ENCODE measurements at places on chromosomes 11 and 22.

- DNase-seq = no peak
Observed at GRCh38 chr11:27718346-27718862, 18.1 kb upstream of the BDNF start.

- DNase-seq = no peak
Observed at GRCh38 chr11:102267609-102268008, 49.7 kb upstream of the BIRC3 start.

DNA sequence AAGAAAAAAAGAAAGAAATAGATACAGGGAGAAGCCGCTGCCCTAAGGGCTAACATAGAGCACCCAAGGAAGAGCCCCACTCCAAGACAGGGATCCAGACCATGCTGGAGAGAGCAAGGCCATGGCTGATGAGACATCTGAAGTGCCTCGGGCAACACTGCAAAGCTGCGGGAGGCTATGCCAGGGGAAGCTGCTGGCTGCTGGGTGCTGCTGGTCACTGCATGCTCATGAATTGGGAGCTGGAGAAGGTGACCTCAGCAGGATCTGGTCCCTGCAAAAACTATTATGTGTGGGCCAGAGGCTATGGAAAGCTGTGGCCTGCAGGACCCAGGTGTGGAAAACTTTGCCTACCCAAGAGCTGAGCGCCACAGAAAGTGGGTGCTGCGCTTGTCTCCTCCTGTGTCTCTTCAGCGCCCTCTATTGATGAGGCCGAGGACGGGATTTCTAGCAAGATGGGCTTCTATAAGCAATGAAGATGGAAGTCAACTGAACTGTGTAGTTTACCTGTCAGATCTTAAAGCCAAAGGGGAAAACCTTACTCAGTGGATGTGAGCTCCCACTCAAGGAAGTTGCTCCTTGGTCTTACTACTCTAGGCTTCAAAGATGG, 17.3 kb upstream of the SLC29A2 start:
- no peak for DNase-seq

DNA sequence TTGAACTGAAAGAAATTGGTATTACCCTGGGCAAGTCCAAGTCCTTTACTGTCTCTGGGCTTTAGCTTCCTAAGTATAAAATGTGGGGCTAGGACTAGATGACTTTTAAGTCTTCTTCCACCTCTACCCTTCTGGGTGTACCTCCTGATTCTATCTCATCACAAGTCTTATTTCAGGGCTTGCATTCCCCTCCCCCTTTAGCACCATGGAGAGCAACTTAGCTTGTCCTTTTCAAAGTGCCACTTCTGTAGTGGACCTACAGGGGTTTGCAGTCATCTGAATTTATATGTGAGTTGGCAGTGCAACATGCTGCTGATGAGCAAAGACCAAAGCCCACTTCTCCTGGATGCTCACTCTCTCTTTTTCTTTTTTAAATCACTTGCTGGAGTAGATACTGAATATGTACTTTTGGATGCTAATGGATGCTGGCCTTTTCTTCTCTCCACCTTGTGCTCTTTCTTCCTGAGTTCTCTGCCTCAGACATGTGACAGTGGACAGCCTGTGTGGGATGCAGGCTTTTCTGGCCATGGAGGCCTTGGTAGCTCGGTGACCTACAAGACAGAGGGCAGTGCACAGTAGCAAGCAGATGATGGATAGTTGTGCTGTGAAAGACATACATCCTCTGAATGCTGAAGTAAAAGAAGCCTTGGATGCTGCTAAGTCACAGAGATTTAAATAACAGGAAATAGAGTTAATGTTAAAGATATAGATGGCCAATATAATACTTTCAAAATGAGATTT, 185.0 kb downstream of the NELL1 start:
- no peak for DNase-seq

DNA sequence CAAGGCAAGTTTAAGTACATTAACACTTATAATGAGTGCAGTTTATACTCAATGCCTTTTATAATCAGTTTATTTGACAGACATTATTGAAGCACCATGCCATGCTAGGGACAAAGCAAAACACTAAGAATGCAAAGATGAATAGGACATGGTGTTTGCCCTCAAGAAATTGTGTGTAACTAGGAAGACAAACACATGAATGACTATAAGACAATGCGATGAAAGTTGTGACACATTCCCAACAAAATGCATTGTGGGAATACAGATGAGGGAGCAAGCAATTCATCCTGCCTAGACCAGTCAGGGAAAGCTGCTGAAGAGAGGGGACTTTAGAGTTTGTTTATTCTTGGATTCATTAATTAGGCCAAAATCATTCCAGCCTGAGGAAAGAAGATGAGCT, 133.8 kb upstream of the TRPC6 start:
- DNase-seq = no peak

DNA sequence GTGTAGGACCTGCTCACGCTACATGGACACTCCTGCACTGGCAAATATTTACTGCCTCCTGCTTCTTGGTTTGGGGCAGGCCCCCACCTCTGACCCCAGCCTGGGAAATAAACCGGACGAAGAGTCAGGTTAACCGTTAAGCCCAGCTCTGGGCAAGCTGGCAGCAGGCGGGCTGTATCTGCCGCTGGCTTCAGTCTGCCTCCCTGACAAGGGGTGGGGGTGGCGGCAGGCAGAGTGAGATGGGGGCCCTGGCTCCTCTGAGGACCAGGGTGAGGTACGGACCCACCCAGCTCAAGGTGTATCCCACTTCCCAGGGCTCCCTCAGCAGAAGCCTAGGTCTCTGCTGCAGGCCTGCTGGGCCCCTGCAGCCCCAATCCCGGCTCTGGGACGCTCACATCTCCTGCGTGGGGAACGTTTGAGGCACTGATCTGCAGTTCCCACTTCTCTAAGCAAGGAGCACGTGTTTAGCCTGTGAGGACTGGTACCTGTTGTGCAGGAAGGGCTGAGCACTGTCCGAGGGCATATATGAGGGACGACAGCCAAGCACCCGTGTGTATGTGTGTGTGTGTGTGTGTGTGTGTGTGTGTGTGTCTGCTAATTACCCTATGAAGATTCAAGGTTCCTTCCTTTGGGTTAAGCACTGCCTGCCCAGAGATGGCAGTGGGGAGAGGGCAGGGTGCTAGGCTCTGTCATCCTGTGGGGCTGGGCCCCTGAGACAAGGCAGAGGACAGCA, 1.1 kb upstream of the LRRC75B start:
- DNase-seq = no peak

DNA sequence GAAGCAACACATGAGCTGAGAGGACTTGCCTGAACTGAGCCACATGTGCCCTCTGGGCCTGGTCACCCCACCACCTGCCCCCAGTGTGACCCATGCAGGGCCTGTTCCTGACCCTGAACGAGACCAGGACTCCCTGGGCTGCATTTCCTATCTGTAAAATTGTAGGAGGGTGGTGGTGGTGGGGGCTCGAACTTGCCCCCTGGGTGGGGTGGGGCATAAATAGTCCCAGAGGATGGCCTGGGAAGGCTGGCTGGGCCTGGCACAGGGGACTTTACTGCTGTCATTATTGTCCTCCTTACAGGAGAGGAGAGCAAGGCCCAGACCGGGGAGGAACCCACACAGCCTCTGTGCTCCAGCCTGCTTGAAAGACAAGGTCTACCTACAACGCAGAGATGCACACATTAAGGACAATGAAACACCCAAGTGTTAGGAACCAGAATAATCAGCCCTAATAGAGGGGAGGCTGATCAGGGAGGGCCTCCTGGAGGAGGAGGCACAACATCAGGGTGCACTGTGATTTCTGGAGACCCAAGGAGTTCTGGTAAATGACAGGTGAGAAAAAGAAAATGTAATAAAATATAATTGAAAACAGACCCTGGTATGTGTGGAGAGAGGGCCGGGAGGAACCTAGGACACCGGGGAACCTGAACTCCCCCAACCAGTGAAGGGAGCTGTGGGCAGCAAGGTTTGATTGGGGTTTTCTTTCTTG, 2.8 kb upstream of the AIFM3 start:
- no peak for DNase-seq

DNA sequence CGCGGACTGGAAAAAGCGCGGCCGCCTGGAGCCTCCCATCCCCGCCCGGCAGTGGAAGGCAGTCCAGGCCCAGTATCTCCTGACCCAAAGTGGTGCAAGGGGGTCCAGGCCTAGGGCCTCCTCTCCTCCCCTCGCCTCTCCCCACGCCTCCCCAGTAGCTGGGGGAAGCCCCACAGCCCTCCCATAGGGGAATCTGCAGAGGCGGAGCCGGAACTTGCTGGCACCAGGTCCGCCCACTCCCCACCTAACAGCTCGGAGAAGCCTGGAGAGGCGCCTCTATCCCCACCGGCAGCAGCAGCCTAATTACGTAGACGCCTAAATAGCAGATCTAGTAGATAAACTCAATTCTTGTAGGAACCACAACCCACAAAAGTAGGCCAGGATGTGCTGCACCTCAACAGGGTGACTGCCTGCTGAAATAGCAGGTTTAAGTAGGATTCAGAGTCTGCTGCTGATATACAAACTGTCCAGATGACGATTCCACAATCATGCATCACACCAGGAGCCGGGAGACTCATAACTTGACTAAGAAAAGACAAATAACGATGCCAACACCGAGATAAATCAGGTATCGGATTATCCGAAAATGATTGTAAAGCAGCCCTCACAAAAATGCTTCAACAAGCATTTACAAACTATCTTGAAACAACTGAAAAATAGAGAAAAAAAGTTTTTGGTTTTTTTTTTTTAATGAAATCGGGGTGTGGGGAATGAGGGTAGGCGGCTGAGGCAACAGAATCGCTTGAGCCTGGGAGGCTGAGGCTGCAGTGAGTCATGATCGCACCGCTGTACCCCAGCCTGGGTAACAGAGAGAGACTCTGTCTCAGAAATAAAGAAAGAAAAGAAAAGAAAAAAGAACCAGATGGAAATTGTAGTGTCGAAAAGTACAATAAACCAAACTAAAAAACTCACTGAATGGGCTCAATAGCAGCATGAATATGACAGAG, 11.4 kb upstream of the BRD1 start:
- no peak for DNase-seq

DNA sequence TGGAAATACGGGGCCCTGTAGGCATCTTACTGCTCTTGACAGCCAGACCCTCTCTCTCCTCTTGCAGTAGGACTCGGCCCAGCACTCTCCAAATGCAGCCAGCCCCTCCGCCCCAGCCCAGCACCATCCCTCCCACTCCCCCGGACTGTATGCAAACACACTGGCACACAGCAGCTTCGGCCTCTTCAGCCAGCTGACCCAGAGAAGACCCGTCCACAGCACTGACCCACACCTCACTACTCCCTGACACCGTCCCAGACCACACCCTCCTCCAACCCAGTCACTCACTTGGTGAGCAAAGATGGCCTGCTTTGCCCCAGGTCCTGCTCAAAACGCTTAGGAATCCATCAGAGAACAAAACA, 164.6 kb downstream of the IGLL1 start:
- DNase-seq = no peak

DNA sequence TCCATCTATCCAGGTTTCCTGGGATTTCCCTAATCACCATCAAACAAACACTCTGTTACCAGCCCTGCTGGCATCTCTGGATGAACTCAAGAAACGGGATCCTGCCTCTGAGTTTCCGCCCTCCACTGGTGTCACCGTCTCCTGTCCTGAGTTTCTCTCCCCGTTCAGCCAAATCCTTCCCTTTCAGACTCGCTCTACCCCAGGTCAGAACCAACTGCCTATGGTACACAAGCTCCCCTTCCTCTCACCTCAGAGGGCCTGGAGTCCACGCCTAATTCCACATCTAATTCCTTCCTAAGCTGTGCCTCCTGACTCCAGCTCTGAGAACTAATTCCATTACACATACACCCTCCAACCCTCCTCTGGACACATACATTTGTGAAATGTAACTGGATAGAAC, 96.1 kb downstream of the SHANK2 start:
- no peak for DNase-seq

- no peak for DNase-seq
Observed at GRCh38 chr11:111936040-111936540, 1.1 kb upstream of the DIXDC1 start.

GRCh38 chr11:15818132-15818842, 538.1 kb downstream of the SOX6 start:
- no peak for DNase-seq

GRCh38 chr11:28153586-28153985, 45.4 kb downstream of the METTL15 start:
- DNase-seq = no peak

GRCh38 chr11:17934194-17934593, 78.7 kb downstream of the SERGEF start:
- no peak for DNase-seq

DNA sequence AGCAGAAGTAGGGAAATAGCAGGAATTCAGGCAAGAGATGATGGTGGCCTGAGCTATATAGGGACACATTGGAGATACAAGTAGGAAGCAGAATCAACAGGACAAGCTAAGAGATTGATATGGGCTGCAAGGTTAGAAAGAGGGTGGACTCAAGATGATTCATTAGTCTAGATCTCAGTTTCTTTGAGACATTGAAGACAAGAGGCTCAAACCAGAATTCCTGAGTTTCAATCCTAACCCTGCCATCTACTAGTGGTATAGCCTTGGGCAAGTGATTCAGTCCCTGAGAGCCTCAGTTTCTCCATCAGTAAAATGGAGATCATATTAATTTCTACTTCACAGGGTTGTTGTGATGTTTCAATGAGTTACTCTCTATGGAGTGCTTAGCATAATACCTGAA, 53.1 kb upstream of the NAV2 start:
- no peak for DNase-seq

- no peak for DNase-seq
Observed at GRCh38 chr11:76769645-76770586, 13.2 kb upstream of the TSKU start.

GRCh38 chr22:40040927-40041326, 46.2 kb downstream of the FAM83F start:
- peak; percentile 80 for DNase-seq

DNA sequence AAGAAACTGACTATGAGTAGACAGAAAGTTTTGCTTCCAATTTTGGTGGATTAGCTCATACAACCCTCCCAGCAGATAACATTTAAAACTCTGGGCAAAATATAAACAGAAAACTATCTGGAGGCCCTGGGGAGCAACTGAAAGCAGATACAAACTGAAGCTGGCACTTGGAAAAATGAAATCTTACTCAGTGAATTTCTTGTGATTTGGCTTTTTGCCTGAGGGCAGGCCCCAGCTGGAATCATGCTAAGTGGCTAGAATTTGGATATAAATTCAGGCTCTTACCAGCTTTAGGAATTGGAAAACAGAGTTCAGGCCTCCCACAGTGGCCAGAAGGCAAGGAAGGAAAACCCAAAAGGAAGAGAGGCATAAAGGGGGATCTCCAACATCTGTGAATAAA, 85.8 kb downstream of the EFCAB6 start:
- no peak for DNase-seq

GRCh38 chr11:108338750-108339149, 115.9 kb downstream of the ATM start:
- no peak for DNase-seq

GRCh38 chr22:20434264-20434751, 3.3 kb downstream of the SCARF2 start:
- DNase-seq = no peak

DNA sequence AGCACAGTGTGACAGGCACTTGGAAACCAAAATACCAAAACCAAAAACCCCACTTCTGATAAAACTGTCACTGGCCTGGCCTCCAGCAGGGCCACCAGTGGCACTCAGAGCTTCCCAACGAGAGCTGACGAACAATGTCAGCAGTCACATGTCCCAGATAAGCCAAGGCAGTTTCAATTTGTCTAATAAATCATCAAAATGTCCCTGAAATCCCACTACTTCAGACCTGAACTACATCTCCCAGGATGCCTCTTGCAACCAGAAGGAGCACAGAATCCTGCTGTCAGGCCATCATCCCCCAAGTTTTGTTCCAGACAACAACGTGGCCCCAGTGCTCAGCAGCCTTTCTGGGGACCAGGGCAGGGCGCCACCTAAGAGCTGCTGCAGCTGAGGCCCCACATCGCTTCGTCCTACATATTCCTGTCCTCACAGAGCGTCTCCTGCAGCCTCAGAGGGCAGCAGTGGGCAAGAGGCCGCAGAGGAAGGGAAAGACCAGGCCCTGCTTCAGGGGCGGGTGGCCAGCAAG, 25.1 kb downstream of the LRFN4 start:
- DNase-seq = no peak
